Naive thymus-derived CD4-positive, alpha-beta T cell (primary cell): ENCODE measurements at places on chromosomes 7 and 10. TPM values are rescaled to one million over a fixed set of nuclear protein-coding genes. Genes with fewer than 3 reads are reported as not detected.

SFTPD gene
- not detected for total RNA-seq

DNA sequence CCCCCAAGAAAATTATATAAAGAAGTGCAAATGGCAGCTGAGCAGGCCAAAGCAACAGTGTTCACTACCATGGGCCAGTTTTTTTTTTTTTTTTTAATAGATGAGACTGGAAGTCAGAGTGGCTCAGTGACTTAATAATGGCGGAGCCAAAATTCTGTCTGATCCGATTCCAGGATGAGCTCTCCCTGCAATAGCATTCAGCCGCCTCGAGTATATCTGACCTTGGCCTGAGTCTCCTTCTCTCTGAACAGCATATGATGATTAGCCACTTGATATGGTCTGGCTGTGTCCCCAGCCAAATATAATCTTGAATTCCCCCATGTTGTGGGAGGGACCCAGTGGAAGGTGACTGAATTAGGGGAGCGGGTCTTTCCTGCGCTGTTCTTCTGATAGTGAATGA lies 76.7 kb upstream of the PRLHR start:
- no peaks in the 10 kb centered on the region for H3K36me3 ChIP-seq
- H3K4me3 ChIP-seq = no peak overlapping the region
- no peaks in the 10 kb centered on the region for H3K4me1 ChIP-seq
- DNase-seq = no peak
- no peak overlapping the region for H3K27ac ChIP-seq

GRCh38 chr7:98927125-98927524 lies 48.8 kb downstream of the TRRAP start:
- H3K27ac ChIP-seq = no peak overlapping the region
- no peak for DNase-seq
- no peaks in the 10 kb centered on the region for H3K4me1 ChIP-seq
- no peaks in the 10 kb centered on the region for H3K27me3 ChIP-seq
- peaks cover 91% of the 10 kb centered on the region for H3K36me3 ChIP-seq
- no peak overlapping the region for H3K4me3 ChIP-seq

- no peaks in the 10 kb centered on the region for H3K4me1 ChIP-seq
- no peak overlapping the region for H3K4me3 ChIP-seq
- DNase-seq = no peak
- no peaks in the 10 kb centered on the region for H3K36me3 ChIP-seq
- no peak overlapping the region for H3K27ac ChIP-seq
Measured at GRCh38 chr7:80440883-80441282, 71.0 kb downstream of the GNAT3 start.

- H3K4me1 ChIP-seq = no peaks in the 10 kb centered on the region
- no peak for DNase-seq
- no peak overlapping the region for H3K4me3 ChIP-seq
- H3K27ac ChIP-seq = no peak overlapping the region
- no peaks in the 10 kb centered on the region for H3K36me3 ChIP-seq
Measured at GRCh38 chr10:27663621-27664020, 82.0 kb downstream of the MKX start.
